Activated CD4-positive, alpha-beta T cell treated with anti-CD3 and anti-CD28 coated beads, Interleukin-2, amount 50 U/mL, for 24 hours (primary cell): ENCODE measurements at places on chromosomes 5 and 9.

- no peak for DNase-seq
Observed at GRCh38 chr9:76137931-76138330, 247.5 kb downstream of the PCSK5 start.

DNA sequence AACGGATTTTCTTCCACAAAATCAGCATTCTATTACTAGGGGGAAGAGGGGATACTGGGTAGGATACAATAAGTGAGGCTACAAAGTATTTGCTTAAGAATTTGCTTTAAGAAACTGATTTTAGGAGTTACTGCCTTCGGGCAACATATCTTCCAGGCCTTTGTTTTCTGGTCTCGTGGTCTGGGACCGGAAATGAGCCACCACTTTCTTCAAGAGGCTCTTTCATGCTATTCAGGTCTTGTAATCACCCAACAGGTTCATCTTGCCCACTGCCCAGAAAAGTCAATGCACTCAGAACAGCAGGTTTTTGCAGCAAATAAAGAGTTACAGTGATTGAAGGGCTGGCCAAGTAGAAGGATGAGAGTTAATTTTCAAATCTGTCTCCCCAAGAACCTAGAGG is 6.6 kb upstream of the AOPEP start:
- no peak for DNase-seq

DNA sequence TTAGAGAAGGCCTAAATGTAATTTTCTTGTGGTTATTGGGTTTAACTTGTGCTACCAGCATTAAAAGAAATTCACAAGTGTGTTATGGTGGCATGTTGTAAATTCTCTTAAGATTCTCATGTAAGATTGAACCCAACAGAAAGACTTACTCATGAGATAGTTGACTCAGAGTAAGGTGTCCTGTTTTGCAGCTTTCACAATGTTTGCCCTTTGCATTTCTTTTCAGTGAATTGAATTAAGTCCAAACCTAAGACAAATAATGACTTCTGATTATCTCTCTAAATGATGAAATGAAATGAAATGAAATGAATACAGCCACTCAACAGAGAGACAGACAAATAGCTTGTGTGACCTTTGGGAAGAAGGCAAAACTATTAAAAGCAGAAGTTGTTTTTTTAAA is 1696.9 kb upstream of the WWC1 start:
- DNase-seq = no peak

GRCh38 chr9:37986771-37987258 is 82.2 kb downstream of the SHB start:
- DNase-seq = no peak

- no peak for DNase-seq
Observed at GRCh38 chr5:94423411-94423810, 195.0 kb downstream of the KIAA0825 start.

DNA sequence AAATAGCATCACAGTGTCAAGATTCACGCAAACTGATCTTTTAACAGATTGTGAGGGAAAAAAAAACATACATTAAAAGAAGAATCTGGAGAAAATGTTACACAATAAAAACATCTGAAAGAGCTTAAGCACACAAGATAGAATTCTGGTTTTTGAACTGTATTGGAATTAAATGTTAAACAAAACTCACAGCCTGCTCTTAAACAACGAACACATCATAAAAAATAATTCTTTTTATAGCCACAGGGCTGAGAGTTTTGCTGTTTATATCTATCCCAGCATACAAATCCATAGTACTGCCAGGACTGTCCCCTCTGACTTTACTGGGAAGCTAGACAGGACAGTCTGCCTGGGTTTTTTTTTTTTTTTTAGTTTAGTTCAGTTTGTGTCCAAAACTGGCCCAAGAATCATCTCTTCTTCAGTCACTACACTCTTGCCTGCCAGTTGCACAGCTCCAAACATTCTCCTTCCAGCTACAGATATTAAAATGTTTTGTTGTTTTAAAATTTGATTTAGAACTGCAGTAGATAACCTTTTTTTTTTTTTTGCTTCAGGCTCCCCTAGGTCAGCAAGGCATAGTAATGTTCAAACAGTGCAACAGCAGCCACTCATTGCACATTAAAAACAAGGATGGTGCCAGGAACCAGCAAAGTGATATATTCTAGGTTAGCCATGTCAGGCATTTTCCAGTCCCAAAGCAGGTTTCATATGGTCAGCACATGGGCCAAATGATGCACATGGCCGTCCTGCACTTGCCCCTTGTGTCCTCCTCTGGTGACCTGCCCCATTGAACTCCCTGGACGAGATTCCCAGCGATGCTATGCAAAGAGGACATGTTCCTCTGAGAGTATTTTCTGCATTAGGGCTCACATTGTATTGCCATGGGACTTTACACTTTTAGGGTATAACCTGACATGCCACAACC is 173.6 kb downstream of the ARL15 start:
- DNase-seq = no peak

- DNase-seq = no peak
Observed at GRCh38 chr9:618478-618877, 223.0 kb upstream of the DMRT1 start.

- DNase-seq = no peak
Observed at GRCh38 chr9:123335193-123335985, 20.6 kb upstream of the CRB2 start.

DNA sequence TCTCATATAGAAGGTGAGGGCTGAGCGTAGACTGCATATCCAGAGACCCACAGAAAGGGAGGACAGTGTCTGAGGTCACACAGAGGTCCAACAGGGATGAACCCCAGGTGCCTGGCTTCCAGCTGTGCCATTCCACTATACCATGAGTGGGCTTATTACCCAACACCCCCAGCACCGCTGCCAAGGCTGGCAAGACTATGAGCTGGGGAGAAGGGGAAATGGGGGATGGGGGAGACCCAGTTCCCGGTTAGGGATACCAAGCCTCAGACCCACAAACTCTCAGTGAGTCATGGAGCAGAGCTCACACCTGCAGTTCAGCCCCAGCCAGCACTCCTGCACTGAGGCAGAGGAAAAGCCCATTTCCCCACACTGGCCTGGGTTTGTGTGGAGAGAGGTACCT is 106.4 kb downstream of the PSD2 start:
- no peak for DNase-seq

- no peak for DNase-seq
Observed at GRCh38 chr5:59769832-59770231, 123.7 kb downstream of the PDE4D start.

- no peak for DNase-seq
Observed at GRCh38 chr9:19461135-19461534, 52.3 kb downstream of the ACER2 start.
